BJ (cell line): ENCODE measurements at places on chromosomes 3 and 15. TPM values are rescaled to one million over a fixed set of nuclear protein-coding genes. Genes with fewer than 3 reads are reported as not detected.

DNA sequence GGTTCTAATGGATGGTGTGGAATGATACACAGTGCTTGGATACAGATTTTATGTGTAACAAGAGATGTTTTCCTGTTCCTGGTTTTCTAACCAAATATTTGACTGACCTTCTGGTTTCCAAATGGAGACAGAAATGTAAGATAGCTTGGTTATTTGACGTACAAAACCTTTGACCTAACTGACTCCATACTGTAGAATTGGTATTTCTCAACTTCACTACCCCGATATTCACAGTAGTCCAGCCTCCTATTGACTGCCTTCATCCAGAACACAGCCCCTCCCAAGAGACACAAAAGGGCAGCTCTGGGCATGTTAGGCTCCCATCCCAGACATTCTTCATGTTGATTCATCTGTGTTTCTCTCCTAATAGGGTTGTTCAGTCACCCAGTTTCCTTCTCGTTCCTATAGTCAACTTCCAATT, 33.4 kb downstream of the MYO1E start:
- no peak for DNase-seq

DNA sequence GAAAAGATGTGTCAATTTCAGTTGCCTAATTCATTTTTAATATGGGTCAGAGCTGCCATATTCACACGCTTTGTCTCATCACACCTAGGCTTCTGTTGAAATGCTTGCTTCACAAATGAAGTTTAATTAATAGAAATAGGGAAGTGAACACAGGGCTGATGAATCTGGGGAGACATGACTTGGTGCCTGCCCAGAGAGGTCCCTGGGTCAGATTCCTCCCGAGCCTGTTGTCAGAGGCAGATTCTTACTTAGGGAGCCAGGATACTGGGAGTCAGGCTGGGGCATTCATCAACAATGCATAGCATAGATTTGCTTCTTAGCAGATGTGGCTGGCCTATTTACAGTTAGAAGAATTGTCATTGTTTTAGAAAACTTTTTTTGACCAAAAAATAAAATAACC, 90.6 kb downstream of the CACNA1D start:
- DNase-seq: no peak

DNA sequence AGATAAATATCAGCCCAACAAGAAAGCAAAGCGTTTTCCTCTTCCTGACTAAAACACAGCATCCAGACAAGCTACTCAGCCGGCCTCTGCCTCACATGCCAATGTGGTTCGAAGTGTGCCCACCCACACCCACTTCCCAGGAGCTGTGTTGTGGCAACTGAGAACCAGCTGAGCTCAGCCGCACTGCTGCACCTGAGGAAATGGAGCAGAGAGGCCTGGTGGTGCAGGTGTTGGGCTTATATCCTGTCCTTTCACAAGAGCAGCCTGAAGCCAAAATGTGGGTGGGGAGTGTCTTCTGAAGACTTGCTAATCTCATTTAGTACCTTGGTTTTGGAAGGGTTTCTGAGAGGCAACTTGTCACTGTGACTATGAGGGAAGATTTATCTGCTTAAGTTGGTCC, 23.0 kb upstream of the RETNLB start:
- no peak for DNase-seq

The GPR149 gene
- polyA plus RNA-seq: not detected in 2 replicates

DNA sequence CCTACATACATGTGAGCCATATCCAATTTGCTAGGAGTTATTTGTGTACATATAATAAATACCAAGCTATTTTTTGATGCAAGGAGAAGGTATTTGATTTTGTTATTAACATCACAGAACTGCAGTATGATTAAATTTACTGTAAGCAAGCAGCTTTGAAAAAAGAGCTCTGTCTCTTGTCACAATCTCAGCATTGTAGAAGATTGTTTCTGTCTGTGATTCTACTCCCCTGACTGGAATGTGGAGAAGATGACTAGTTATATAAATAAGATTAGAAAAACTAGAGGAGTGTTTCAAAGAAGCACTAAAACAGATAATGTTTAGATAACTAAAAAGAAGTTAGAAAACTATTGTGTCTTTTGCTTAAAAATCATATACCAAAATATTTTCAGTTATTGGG, 17.1 kb upstream of the DCBLD2 start:
- DNase-seq: no peak

The ARRDC4 gene
- polyA plus RNA-seq: 39.6 and 67.4 TPM in 2 replicates

DNA sequence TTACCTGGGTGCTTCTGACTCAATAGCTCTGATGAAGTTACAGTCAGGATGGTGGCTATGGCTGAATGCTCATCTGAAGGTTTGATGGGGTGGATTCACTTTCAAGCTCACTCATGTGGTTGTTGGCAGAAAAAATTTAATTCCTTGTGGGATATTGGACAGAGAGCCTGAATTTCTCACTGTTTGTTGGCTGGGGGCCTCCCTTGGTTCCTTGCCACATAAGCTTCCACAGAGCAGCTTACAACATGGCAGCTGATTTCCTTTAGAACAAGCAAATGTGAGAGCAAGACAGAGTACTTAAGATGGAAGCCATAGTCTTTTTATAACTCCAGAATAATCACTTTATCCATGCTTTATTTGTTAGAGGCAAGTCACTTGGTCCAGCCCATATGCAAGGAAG, 150.6 kb downstream of the PPM1L start:
- no peak for DNase-seq

DNA sequence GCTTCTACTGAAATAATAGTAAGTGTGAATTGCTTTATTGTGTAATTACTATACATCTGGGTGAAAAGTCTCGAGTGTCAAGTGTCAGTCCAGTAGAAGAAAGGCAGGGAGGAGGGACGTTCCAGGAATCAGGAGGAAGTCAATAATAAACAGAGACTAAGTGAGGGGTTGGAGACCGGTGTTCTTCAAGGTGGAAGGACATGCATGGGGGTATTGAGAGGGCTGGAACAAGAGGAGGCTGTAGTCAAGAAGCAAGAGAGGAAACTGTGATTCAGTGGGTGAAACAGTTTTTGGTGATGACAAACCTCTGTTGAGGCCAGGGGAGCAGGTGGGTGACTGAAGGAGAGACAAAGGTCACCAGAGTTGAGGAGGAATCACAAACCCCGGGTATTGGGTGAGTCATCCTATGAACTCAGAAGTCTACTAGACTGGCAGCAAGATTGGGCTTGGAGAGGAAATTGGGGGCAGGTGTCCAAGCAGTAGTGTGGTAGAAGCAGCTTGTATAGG, 11.6 kb upstream of the SCAMP5 start:
- DNase-seq: no peak

The CD96 gene
- polyA plus RNA-seq: 0.06 and 0.18 TPM in 2 replicates

DNA sequence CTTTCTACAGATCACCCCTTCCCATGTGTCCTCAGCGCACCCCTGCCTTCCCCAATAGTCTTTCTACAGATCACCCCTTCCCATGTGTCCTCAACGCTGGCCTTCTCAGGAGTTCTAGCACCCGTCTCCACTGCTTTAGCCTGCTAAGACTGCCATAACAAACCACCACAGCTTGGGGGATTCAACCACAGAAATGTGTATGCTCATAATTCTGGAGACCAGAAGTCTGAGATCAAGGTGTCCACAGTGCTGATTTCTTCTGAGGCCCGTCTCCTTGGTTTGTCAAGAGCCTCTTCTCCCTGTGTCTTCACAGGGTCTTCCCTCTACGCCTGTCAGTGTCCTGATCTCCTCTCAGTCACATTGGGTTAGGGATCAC, 68.1 kb upstream of the CGNL1 start:
- DNase-seq: no peak

The EXD1 gene
- not detected in 2 replicates for polyA plus RNA-seq

The CIDEC gene
- polyA plus RNA-seq: 0.09 and 0.25 TPM in 2 replicates

GRCh38 chr3:184177331-184177731, 2.7 kb downstream of the AP2M1 start:
- no peak for DNase-seq

- DNase-seq: no peak
Measured at GRCh38 chr3:13233487-13234485, 160.6 kb upstream of the IQSEC1 start.

The B2M gene
- 2,480 and 4,424 TPM in 2 replicates for polyA plus RNA-seq

The FBXO40 gene
- not detected in 2 replicates for polyA plus RNA-seq

The C2CD4B gene
- not detected in 2 replicates for polyA plus RNA-seq
